ENCODE measurements at places on chromosomes 12 and 14.
A peak's percentile ranks its signal among the peaks of the same experiment; 100 is the strongest.

DNA sequence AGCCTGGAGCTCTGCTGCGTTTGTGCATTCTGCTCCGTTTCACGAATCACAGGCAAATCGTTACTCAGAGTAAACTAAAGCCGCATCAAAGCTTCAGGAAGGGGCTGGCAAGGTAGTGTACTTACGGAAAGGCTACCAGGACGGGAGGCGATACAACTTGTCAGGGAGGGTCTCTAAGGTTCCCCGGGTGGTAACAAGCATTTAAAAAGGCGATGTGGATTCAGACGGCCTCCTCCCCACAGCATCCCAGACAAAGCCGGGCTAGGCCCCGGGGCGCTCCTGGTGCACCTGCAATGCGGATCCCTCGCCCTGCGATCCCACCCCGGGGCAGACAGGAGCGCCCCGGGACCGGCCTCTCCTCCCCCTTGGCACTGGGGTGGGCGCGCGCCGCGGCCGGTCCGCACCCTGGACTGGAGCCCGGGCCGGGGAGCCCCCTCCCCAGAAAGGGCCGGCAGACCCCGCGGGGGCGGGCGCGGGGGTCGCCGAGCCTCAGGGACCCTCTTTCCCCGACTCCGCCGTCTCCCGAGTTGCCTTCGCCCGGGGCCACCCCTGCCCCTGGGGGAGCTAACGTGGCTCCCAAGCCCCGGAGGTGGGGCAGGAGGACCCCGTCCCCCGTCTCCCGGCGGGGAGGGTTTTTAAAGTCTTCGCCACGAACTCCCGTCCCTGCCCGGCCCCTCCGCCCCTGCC is 718 bp downstream of the CCDC92 start:
- DNase-seq: no peak

- no peak for DNase-seq
Observed at GRCh38 chr12:72053604-72054003, 115.0 kb downstream of the TPH2 start.

DNA sequence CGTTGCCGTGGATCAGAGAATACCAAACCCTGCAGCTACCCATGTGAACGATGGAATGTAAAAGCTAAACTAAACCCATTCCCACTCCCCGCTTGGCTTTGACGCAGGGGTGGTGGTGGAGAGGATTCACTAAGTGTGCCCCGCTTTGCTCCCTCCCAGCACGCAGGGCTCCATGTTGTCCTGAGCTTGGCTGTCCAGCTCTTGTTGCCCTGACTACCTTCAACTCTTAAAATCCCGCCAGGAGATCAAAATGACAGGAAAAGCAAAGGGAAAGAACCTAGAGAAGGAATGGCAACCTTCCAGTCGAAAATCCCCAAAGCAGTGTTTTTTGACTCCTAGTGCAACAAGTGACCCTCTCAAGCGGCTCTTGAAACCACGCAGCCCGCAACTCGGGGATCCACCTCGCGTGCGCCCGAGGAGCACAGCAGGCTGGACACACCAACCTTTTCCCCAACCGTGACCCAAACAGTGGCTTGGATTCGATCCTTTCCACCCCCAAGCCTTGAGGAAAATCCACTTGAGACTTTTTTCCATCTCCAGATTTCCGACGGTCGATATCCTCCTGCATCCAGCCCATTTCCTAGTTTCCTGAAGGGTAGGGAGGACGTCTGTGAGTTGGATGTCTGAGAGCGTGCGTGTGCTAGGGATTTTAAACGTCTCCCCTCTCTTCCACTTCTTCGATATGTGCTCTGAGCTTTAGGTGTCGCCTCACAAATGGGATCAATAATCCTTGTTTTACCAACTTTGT is 1.4 kb downstream of the SYT10 start:
- no peak for DNase-seq

DNA sequence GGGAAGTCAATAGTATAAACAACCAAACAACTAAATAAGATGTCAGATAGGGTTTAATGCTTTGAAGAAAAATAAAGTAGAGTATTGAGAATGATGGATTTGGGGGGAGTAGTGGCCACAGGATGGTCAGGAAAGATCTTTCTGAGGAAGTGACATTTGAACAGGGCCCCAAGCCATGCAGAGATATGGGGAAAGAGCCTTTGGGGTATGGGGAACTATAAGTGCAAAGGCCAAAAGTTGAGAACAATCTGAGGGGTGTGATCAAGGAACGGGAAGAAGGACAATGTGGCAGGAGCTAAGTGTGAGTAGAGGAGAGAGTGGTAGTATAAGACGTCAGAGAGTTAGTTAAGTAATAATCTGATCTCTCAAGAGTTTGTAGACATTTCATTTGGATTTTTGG is 1.3 kb downstream of the MRPS35 start:
- DNase-seq: peak; percentile 74

- DNase-seq: no peak
Observed at GRCh38 chr12:111341426-111342065, 27.3 kb downstream of the PHETA1 start.

- no peak for DNase-seq
Observed at GRCh38 chr12:19130224-19131024, 891 bp downstream of the PLEKHA5 start.

DNA sequence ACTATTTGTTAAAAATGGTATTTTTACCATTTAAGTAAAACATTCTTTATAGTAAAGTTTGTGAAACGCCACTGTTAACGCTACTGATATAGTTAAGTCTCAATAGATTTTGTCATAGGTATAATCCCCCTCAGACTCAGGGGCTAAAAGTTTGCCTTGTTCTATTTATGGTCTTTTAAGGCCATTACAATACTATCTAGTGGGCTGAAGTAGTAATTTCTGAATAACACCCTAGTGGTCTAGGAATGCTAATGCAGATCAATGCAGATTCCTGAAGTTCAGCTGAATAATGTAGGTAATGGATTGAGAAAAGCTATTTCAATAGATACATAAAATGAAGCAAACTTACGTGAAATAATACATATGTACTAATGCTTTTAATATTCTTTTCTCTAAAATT is 989.3 kb upstream of the NOVA1 start:
- DNase-seq: no peak

DNA sequence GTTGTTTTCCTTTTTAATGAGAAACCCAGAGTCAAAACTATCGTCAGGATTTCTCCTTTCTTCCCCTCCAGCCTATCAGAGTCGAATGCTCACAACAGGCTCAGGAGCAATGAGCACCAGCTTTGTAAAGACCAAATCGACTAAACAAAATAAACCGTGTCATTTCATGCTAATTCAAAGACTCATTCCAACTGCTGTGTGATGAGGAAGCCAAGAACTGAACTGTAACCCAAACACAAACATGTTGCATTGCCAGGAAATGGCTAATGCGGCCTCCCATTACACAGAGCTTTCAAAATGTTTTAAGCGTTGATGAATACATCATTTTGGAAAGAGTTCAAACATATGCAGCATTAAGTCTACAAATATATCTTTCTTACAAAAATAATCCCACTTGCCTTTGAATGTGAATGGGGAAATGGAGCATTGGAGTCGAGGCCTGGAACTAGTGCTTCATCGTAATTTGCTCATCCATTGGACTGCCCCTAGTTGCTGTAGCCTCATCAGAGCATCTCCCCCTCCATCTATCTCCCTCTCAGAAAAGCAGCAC is 349.5 kb downstream of the GXYLT1 start:
- no peak for DNase-seq

DNA sequence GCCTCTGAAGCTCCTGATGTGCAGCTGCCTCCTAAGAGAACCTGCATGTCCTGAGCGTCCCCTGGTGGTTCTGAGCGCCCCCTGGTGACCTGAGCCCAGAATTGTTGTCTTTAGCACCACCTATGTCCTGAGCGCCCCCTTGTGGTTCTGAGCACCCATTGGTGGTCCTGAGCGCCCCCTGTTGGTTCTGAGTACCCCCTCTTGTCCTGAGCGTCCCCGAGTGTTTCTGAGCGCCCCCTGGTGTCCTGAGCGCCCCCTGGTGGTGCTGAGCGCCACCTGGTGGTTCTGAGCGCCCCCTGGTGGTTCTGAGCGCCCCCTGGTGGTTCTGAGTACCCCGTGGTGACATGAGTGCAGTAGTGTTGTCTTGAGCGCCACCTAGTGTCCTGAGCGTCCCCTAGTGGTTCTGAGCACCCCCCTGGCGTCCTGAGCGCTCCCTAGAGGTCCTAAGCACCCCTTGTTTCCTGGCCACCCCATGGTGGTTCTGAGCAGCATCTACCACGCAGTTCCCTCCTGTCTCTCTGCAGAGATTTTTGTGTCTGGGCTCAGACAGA is 782.5 kb downstream of the TMEM121 start:
- peak; percentile 59 for DNase-seq

- no peak for DNase-seq
Observed at GRCh38 chr12:19058235-19059021, 71.1 kb upstream of the PLEKHA5 start.

DNA sequence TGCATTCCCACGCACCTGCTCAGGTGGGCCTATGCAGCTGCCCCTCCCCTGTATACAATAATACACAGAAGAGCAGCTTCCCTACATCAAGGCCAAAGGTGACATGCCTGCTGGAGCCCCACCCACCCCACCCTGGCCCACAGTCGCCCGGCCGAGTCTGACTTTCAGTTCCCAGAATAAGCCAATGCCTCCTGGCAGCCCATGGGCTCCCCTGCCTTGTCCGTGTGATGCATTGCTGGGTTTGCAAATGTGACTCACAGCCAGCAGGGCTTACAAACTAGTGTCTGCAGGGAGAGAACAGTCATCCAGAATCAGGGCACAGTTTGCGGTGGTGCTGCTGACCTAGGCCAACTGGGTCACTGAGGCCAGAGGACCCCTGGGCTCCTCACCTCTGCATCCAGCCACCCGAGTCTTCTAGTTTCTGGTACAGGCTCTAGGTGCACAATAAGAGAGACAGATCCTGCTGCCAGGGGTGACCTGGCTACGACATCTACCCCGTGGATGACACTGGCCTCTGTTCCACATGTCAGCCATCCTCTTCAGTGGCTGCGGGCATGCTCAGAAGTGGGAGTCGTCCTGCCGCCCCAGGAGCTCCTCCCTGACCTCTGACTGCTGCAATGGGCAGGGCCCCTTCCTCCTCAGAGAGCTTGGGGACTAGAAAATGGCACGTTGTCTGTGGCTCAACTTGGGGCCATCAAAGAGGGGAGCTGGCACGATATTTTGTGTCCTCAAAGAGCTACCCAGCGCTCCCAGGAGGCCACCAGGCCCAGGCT is 84.5 kb downstream of the CHGA start:
- peak; percentile 93 for DNase-seq

- no peak for DNase-seq
Observed at GRCh38 chr12:47754126-47754525, 4.6 kb downstream of the RAPGEF3 start.

DNA sequence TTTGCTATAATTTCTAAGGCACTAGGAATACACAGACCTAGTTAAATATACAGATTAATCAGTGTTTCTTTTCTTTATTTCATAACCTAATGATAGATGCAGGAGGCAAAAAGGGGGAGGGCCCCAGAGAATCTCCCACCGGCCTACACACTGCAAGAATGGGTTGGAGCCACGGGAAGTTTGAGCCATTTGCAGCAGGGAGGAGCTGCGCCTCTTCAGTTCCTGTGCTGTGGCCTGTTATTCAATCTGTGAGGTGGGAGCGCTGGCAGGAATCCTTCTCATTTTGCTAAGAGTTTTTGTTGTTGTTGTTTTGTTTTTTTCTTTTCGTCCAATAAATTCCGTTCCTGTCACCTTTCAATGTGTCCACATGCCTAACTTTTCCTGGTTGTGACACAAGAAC is 251.3 kb upstream of the RPL10L start:
- no peak for DNase-seq

DNA sequence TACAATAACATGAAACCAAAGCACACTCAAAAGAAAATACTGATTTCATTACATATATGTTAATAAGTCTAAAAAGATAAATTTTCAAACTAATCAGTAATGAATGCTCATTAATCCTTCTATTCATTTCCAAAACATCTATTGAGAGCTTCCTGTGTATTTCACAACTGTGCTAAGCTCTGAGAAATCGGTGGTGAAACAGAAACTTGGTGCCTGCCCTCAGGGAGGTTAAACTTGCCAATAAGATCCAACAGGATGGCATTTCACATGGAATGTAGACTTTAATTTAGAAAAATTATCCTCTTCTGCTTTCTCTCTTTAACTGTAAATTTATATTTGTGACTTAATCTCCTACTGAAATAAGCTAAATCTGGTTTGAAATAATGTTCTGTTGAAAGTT is 70.9 kb upstream of the SLC38A4 start:
- DNase-seq: no peak

DNA sequence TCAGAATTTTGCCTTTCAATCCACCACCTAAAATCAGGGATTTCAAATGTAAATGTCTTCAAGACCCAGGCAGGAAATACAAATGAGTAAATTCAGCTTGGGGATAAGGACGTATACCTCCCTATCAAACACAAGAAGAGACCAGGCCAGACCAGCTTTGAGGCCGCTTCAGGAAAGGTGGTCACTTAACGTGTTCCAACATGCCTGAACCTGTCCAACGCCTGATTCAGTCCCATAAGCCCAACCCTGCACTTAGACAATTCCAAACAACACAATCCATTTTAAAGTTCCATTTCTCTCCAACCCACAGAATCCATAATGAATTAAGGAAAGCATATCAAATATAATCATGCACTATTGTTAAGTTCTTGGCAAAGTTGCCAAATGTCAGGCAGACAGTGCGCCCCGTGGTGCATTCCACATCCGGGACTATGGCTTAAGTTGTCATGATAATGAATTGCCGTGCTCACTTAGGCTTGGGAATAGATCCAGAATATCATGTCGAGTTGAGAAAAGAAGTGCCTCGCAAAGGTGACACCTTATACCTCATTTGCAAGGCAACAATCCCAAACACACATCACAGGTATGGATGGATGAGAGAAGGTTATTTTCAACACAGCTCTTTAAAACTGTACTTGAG is 35.5 kb downstream of the CCDC60 start:
- DNase-seq: peak; percentile 33

GRCh38 chr12:5733136-5733755 is 211.8 kb downstream of the ANO2 start:
- DNase-seq: no peak

DNA sequence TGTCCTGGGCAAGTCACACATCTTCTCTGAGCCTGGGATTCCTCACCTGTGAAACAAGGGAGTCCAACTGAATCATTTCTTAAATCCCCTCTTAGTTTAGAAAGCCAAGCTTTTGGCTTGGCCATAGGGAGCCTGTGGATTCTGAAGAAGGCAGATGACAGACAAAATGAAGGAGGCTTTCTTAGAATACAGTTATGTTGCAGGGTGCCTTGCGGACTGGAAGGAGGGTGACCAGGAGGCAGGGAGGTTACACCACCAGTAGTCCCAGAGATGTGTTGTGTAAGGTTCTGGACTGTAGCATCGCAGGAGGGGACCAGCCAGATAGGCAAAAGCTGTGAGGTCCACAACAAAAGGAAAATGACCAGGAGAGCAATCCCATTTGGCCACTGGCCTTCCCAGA is 8.2 kb upstream of the ACVR1B start:
- no peak for DNase-seq

DNA sequence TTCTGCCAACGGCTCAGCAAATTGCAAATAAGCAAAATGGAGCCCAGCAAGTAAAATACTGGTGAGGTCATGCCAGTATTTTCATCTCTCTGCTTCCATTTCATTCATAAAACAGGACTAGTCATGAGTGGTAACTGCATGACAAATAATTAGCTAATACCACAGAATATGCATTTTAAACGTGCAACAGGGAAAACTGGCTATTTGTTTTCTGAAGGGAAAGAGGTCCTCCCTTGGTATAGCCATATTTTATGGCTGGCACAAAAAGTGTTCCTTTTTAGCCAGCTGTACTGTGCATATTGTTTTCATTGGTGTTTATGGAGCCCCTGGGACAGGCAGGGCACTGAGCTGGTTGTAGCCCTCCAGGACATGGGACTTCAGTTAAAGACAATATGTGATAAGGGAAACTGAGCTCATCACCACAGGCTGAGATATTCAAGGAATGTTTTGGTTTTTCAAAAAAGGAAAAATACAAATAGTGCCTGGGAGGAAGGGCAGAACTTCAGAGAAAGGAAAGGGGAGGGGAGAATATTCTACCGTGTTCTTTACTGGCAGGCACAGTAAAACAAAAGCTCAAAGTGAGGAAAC is 26.1 kb upstream of the FOXN3 start:
- DNase-seq: no peak

Measured in MV-4-11 (cell line).